ENCODE measurements at places on chromosomes 5 and 9.
A peak's percentile ranks its signal among the peaks of the same experiment; 100 is the strongest.

- DNase-seq, result no peak
Measured at GRCh38 chr5:65198456-65199120, 283.1 kb downstream of the ADAMTS6 start.

GRCh38 chr9:4055032-4055431 is 244.8 kb downstream of the GLIS3 start:
- DNase-seq, result no peak

DNA sequence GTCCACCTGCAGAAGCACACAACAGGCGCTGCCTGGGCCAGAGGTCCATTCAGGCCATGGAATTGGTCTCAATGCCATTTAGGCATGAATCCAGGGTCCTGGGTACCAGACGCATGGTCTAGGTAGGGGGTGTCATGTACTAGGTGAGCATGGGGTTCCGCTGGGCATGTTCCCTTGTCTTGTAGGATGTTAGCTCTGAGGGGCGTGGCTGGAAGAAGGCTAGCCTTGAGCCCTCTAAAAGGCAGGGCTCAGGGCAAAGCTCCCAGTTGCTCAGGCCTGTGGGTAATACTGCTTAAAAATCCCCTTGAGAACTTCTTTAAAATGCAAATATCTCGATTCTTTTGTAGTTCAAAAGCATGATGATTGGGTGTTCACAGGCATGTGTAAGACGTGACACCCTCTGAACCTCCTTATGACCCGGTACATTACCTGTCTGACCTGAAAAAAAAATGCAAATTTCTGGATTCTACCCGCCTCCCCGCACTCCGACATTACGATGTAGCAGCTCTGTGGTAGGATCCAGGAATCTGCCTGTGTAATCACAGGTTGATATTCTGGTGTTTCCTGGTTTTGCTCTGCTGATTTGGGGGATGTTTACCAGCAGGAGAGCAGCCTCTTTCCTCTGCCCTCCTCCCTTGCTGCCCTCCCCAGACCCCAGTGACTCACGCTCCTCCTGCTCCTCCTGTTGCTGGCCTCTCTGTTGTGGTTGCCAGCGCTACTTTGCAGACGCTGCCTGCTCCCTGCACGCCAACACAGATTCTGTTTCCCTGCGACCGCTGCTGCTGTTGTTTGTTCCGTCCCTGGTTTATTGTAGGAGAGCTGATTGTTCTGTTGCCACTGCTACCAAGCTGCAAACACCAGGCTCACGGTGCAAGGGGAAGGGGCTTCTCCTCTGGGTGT is 5.7 kb downstream of the TMC1 start:
- DNase-seq, result peak; percentile 76

DNA sequence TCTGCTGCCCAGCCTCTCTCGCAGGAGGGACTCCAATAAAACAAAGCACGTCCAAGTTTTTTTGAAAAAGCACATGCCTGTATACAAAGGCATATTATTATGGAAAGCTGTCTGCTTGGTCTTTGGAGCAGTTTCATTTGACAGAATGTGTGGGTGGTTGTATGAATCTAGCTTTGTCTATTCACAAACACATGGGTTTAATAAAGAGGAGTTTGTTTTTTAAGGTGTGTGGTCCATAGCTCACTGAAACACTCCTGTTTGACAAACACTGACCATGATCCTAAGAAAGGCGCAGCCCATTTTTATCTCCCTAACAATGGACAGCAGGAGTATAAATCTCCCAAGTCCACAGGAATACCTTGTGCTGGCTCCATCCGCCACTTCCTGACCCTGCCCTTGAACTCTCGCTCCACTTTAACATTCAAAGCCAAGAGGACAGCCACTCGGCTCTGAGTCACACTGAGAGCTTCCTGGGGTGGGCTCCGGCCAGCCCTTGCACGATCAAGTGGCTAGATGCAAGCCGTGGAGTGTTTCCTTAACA is 371.9 kb downstream of the EBF1 start:
- DNase-seq, result no peak

DNA sequence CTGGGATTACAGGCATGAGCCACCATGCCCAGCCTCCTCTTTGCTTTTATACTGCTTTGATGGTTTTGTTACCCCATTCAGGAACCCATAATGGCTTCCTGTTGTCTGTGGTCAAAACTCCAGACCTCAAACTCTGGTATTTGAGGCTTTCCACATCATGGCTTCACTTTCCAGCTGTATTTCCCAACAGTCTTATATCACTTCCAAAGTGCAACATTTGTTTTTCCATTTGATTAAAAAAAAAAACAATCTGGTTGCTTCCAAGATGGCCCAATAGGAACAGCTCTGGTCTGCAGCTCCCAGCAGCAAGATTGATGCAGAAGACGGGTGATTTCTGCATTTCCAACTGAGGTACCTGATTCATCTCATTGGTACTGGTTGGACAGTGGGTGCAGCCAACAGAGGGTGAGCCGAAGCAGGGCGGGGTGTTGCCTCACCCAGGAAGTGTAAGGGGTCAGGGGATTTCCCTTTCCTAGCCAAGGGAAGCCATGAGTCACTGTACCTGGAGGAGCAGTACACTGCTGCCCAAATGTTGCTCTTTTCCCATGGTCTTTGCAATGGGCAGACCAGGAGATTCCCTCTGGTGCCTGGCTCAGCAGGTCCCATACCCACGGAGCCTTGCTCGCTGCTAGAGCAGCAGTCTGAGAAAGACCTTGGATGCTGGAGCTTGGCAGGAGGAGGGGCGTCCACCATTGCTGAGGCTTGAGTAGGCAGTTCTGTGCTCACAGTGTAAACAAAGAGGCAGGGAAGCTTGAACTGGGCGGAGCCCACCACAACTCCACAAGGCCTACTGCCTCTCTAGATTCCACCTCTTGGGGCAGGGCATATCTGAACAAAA is 458.4 kb downstream of the KDM4C start:
- no peak for DNase-seq

GRCh38 chr5:57448751-57449150 is 33.9 kb downstream of the ACTBL2 start:
- DNase-seq, result no peak

DNA sequence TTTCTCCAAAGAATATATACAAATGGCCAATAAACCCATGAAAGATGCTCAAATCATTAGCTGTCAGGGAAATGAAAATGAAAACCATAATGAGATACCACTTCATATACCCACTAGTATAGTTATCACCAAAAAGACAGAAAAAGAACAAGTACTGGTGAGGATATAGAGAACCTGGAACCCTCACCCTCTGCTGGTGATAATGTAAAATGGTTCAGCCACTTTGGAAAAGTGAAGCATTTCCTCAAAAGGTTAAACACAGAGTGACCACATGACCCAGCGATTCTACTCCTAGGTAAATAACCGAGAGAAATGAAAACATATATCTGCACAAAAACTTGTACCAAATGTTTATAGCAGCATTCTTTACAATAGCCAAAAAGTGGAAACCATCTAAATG is 72.0 kb downstream of the HSD17B3 start:
- no peak for DNase-seq

- DNase-seq, result no peak
Measured at GRCh38 chr5:149803641-149804468, 73.7 kb downstream of the PPARGC1B start.

GRCh38 chr5:124355928-124356327 is 390.5 kb downstream of the ZNF608 start:
- no peak for DNase-seq

DNA sequence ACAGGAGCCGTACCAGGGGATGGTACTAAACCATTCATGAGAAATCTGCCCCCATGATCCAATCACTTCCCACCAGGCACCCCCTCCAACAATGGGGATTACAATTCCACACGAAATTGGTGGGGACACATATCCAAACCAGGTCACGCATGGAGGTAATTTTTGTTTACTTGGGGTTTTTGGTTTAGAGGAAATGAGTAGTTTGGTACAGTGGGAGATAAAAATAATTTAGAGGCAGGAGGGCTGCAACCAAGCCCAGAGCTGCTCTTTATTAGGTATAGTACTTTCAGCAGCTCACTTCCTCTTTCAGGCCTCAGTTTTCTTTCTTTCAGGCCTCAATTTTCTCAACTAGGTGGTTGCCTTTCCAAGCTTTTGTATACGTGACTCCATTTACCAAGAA is 23.2 kb downstream of the PRUNE2 start:
- DNase-seq, result no peak

DNA sequence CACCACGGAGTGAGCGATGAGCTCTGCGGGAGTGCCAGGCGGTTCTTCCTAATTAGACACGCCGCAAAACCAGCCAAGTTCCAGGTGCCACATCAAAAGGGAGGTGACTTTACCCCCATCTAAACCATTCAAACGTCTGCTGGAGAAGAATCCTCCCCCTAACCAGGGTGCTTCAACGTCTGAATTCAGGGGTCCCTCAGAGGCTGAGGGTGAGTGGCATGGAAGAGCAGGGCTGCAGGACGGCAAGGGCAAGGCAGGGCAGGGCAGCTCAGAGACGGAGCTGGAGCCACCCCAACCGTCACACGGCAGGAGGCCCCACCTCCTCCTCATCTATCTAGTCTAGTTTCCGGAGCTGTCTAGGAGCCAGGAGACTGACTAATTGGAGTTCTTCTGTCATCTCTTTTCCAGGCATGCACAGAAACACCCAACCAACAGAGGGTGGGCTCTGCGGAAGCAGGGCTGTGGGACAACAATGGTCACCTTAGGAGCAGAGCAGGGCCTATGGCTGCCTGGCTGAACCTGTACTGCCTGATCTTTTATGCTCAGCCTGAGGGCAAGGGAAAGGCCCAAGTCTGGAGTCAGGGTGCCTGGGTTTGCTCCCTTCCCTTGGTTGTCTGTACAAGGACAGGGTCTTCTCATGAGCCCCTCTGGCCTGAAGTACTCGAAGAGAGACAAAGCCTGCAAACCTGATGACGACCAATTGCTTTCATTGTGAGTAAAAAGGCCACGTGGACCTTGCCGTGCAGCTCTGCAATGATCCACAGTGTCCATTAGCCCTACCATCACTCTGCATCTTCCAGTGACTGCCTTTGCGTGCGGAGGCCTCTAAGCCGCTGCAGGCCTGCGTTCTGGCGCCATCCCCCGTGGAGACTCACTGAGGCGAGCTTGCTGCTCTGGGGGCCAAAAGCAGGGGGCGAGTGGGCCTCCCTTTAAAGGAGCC is 81.0 kb upstream of the SLC25A51 start:
- no peak for DNase-seq

DNA sequence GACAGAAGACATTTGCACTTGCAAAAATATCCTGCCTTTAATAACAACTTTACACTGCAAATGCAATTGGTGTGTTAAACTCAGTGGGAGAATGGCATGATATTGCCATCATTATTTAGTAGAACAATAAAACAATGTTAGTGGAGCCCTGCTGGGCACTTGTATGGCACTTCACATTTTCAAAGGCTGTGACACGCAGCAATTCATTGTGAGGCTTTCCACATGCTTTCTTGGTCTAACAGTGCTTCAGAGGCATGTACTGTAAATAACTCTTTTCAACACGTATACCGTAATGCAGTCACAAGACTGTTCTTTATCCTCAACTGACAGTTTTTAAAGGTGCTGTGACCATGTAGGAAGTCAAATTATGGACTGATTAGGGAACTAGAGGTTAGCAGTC is 155.5 kb upstream of the EPB41L4A start:
- DNase-seq, result no peak

DNA sequence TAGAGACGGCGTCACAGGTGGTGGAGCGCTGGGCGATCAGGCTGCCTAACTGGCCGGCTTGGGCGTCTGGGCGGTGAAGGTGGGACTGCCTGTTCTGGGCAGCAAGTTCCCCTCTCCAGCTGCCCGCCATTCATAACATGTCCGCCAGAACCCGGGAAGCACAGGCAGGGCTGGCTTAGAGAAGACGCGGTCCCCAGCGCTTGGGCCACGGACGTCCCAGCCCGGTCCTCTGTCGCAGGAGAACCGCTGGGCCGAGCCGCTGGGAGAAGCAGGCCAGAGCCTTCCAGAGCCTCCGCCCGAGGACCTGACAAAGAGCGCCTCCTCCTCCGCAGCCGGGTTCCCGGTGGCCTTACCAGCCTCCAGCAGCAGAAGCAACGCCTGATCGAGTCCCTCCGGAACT is 15.2 kb upstream of the HAND1 start:
- no peak for DNase-seq

All from activated CD4-positive, alpha-beta T cell treated with anti-CD3 and anti-CD28 coated beads, Interleukin-2, amount 50 U/mL, for 1 hour (primary cell).